GM12891 (cell line): ENCODE measurements at places on chromosomes 7 and 10.

DNA sequence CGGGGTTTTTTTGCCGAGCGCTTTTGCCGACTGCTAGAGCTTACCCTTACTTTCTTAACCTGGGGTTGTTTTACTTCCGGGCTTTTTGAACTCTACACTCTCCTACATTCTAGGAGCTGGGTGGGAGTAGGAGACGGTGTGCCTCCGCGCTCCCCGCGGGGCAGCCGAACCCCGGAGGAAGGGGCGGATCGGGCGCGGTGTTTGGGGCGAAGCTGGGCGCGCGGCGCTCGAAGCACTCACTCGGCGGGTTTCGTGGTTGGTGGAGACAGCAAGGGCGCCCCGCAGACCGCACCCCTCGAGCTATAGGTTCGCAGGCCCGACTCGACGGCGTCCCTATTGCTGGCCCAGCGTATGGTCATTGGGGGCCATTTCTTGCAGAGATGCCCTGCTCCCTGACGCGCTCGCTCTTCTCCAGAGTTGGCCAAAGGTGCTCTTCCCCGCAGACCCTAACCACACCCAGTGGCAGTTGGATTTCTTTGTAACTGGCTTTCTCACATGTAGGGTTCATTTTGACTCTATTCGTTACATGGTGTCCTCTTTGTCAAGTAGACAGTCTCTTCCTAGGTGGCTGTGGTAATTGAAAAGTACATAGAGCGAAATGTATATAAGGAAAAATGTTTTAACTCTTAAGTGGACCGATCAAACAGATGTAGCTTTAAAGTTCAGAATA lies 364 bp downstream of the ZNF518A start:
- DNase-seq = peak; percentile 61

GRCh38 chr7:133048589-133048988 lies 33.3 kb downstream of the CHCHD3 start:
- DNase-seq = no peak

DNA sequence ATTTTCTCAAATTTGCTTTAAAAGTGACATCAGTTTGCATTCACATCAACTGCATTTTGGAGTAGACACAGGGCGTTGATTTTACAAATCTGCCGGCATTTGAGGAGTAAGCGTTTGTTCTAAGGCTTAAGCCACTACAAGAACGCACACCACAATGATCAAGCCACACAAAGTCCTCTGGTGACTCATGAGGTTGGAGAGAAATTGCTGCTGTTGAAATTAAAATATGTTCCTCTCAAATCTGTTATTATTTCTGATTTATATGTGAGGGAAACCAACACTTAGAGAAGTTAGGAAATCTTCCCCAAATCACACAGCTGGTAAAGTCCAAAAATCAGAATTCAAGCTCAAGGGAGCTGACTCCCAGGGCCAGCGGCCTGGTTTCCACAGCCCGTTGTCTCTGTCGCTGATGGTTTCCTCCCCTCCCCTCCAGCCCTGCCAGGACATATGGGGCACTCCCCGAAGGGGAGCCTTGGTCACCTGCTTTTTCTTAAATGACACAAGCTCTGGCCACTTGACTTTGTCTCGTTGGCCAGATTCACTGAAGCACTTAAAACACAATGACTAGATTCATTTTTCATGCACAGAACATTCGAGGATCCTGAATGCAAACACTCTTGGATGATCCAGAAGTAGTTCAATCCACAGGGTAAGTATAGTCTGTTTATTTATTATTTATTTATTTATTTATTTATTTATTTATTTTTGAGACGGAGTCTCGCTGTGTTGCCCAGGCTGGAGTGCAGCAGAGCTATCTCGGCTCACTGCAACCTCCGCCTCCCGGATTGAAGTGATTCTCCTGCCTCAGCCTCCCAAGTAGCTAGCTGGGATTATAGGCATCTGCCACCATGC lies 29.2 kb upstream of the KLF6 start:
- DNase-seq = no peak

DNA sequence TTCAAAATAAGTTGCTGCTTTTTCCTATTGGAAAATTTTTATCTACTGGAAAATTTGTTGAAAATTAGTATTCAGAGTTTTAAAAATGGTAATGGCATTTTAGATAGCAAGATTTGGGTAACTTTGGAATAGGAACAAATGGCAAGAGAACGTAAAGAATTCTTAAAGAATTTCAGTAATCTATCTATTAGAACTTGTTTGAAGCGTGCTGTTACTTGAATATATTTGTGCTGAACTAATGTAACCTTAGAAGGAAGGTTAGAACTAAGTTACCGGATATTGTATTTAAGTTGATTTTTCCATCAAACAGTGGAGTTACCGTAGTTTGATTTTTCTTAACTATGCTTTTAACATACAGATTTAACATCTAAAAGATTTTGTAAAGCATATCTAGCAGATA lies 25.9 kb downstream of the SEPTIN7 start:
- DNase-seq = no peak

- no peak for DNase-seq
Observed at GRCh38 chr10:11673346-11674280, 62.2 kb upstream of the USP6NL start.

DNA sequence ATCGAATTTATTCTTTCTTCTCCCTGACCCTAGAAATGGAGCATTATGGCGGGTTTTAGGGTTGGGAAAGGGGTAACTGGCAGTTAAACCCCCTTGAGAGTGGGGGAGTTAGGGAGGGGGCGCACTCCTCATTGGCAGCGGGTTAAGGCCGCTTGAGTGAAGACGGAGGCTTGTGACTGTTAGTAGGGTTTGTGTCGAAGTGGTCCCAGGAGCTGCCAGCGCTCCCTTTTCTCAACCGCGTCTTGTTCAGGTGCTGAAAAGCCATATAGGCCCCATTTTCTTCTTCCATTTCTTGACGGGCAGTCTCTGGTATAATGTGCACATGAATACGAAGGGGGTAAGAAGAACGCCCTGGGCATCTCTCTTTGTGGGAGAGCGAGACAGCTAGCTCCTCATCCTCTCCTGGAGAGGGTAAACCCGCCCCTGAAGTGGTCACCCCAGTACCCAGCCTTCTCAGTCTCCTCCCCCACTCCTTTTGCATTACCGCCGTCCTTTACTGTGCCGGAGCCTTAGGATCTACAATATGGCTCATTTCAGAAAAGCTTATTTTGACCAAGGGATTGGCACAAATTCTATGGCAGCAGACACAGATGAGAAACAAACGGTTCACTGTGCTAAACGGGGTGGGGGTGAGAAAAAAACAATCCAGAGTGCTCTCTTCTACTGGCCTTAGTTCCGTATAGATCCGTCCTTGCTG lies 836 bp downstream of the KMT2E start:
- no peak for DNase-seq

DNA sequence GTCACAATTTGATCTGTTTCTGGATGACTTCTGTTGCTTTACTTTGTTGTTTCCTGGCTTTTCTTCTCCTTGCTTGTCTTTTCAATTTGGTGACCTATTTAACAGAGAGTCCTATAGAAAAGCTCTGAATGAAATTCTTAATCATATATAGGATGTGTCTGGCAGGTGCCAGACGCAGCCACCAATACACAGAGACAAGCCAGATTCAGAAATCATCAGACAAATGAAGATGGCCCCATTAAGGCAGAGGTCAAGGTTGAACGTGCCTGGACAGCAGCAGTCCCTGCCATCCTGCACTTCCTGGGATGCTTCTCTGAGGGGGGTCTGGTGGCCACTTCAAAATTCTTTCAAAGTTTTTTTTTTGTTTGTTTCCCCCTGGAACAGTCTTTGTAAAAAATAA lies 846.7 kb upstream of the COBL start:
- DNase-seq = no peak

DNA sequence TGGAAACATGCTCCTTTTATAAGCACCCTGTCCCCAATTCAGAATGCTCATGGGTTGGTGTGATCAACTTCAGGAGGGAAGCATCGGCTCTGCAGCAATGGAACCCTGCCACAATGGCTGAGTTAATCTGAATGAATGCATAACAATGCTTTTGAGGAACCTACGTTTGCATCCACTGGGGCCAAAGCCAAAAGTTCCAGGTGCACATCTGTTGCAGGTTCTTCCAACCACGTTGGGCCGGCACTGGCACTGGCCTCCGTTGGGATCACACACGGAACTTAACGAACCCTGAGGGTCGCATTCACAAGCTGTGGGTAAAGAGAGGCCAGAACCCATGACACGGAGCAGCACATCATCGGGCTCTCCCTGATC lies 43.4 kb downstream of the LAMB1 start:
- no peak for DNase-seq
